ENCODE measurements at places on chromosomes 4 and X.

DNA sequence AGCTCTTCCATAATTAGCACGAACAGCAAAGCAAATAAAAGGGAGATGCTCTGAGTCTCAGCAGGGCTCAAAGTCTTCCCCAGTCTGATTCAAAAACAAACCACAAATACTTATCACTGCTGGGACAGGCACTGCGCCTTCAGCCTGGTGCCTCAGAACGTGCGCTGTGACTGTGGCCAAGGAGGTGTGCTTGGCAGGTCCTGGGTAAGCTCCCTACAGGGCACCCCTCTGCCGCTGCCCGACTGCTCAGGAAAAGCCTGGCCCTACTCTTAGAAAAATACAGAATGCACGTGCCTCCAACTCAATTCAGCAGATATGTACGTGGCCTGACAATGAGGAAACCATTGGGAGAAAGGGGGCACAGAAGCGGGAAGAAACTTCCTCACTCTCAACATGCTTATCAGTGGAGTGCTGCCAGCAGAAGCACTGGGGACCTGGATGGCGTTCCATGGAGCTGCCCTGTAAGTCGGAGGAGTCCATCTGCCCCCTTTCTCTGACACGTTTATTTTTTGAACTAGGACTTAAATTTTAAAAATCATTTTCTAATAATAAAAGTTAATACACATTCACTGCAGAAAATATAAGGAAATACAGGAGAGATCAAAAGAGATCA lies 86.8 kb downstream of the GATB start:
- no peak for DNase-seq

DNA sequence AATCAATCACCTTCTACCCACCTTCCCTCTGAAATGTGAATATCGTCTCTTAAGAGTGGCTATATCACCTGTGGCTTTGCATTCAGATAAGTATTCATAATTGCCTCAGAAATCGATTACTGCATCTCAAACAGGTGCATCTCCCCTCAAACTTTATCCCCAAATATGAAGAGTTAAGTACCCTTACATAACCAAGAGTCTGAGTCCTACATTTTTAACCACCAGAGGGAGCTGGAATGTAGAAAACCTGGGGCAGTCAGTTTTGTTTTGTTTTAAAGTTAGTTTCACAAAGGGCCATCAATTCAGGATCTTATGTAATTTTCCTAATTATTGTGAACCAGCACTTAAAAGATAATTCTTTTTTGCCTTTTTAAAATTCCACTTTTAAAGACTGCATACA lies 5.7 kb downstream of the TCEANC start:
- peak; percentile 17 for DNase-seq

GRCh38 chr4:6229095-6229494 lies 28.7 kb upstream of the JAKMIP1 start:
- no peak for DNase-seq

GRCh38 chr4:53476232-53477037 lies 99.0 kb downstream of the FIP1L1 start:
- no peak for DNase-seq

- no peak for DNase-seq
These were observed 115.9 kb downstream of the MAGEC2 start for GRCh38 chrX:142089193-142089592.

DNA sequence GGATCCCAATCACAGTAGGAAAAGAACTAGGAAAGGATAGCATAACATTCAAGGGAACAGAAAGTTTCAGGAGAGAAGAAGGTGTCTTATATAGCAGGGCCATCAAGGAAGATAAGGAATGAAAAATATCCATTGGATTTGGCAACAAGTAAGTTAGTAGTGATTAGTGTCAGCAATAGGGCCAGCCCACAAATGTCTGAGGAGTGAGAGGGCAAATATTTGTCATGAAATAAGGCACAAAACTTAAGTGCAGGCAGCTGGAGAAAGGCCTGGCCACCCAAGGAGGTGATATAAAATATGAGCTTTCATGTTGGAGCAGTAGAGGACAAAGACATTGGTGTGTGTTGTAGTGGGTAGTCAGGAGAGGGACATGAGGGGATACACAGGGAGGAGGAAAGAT lies 132.1 kb downstream of the COL4A6 start:
- no peak for DNase-seq

GRCh38 chrX:31374786-31375185 lies 302.9 kb upstream of the FTHL17 start:
- DNase-seq: no peak

- DNase-seq: no peak
These were observed 63.4 kb downstream of the CHRDL1 start for GRCh38 chrX:110732266-110732665.

- no peak for DNase-seq
These were observed 264.6 kb upstream of the RASGEF1B start for GRCh38 chr4:81736324-81736723.

GRCh38 chr4:27096142-27096824 lies 235.6 kb downstream of the STIM2 start:
- no peak for DNase-seq

DNA sequence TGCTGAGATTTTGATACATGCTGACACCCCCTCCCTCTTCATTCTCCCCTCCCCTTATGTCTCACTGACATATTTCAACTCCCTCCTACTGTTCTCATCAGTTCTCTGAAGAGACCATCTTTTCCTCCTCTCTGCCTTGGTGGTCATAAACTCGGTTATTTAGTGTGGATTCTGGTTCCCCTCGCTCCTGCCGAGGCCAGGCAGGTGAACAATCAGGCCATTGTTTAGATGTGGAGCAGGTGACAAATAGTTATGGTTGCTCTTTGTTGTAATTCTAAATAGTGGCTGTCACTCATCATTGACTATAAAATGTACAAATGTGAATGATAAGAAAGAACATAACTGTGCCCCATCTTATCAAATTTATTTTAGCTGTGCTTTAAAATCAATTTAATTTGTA lies 324.6 kb downstream of the BCOR start:
- no peak for DNase-seq

GRCh38 chr4:3533423-3533820 lies 1.2 kb upstream of the LRPAP1 start:
- no peak for DNase-seq

GRCh38 chr4:93771640-93772411 lies 56.7 kb upstream of the ATOH1 start:
- no peak for DNase-seq

DNA sequence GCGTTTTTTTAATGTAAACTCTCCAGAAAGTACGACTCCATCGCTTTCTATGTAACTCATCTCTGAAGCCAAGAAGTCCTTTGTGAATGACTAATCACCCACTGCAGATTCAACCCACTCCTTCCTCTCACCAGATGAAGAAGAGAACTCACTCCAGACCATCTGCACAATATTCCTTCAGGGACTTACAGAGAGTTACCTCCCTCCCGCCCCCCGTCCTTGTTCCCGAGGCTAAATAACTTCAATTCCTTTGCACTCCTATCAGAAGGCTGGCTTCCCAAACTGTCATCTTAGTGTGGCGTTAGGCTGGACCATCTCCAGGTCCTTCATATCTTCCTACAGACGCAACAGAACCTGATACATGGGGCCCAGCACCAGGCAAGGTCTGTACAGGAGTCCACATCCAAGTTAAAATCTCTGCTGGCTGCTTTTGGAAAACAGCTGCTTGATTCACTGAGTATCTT lies 82.4 kb downstream of the AFAP1 start:
- DNase-seq: no peak

DNA sequence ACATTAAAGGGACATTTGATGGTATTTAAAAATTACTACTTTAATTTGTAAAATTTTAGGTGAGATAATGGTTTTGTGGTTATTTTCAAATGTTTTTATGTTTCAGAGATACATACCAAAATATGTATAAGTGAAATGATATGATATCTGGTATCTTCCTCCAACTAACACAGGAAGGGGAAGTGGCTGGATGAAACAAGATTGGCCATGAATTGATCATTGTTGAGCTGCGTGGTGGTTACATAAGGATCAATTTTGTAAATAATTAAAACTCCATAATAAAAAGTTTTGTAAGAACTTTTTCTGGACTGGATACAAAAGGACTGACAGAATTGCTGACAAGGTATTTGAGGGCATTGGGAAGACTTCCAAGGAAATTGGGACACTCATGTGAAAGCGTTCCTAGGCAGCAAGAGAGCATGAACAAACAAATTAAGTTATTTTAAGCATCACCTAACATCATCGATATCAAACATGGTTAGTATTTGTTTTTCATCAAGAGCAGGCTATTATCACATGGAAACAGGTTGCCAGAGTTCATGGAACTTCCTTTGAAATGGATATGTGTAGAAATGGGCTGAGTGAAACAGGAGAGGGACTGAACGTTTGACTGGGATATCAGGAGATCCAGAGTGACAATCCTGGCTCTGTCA lies 4.4 kb upstream of the PGM2 start:
- DNase-seq: no peak

GRCh38 chr4:97670703-97671269 lies 472.5 kb downstream of the STPG2 start:
- DNase-seq: no peak

DNA sequence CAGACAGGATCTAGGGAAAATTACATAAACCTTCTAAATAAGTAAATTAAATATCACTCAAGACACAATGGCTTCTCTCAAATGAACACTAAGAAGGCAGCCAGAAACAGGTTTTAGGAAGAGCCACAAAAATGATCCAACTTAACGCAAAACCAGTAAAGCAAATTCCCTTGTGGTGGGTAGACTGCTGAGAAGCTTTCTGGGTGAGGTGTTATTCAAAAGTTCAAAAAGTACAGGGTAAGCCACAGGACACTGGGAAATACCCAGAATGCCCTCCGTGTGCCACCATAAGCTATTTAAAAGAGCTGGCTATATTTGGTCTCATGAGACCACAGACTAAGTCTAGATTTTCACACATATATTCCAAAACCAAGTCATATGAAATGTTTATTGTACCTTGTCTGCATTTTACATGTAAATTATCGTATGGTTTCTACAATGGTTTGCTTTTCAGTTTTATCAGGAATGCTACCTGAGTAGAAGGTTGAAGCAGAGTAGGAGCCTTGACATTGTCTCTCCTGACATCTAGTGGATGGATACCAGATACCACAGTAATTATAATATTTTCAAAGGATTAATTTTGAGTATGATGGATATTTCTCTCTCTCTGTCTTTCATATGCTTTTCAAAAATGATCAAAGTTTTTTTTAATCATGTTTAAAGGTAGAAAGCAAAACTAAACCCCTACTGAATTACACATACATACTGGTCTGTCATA lies 109.3 kb upstream of the KLHL13 start:
- no peak for DNase-seq

GRCh38 chr4:85861064-85861765 lies 386.3 kb downstream of the ARHGAP24 start:
- DNase-seq: no peak

DNA sequence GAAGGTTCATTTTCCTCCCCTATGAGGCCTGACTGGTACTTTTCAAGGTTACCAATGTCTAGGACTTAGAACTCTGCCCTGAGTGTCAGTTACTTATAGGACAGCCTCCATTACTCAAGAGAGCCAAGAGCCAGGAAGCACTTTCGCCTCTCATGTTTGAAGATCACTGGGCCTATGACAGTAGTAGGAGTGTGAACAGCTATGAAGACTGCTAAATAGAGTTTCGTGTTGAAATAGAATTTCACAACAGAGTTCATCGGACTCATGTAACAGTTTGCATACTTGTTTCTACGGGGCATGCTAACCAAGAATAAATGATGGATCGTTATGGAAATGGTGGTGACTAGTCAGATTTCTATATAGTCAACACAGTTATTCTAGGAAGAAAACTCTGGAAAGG lies 97.8 kb upstream of the GPC4 start:
- no peak for DNase-seq

DNA sequence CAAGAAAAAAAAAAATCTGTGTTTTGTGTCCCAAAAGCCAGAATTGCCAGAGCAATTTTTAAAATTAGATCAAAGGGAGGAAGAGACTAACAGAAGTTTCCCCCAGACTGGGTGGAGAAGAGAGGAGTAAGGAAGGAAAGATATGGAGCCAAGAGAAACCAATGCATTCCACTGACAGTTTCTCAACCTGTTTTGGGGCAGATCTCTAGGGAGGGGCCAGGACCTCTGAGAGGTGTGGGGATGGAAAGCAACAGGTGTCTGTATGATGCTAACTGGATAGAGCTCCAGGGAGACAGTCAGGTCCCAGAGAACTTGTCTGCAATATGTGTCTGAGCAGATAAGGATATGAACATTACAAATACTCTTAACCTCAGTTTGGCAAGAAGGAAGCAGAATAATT lies 22.7 kb upstream of the GAB1 start:
- no peak for DNase-seq

DNA sequence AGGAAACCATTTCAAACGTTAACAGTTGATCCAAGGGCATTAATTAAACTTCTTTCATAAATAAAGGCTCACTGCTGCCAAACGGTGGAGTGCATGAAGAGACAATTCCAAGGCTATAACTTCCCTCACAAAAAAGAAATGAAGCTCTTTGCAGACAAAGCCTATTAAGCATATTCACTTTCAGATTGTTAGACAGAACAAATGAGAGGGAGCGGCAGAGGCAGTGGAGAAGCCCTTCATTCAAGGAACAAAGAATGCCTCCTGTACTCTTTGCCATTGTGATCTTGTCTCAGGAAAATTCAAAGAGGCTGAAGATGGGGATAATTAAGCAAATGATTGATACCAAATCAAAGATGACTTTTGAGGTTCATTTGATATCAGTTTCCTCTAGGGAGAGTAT lies 370.5 kb upstream of the FAT1 start:
- DNase-seq: no peak

- no peak for DNase-seq
These were observed 15.0 kb upstream of the TRIM2 start for GRCh38 chr4:153189016-153189801.

GRCh38 chr4:53734584-53735353 lies 143.5 kb upstream of the LNX1 start:
- no peak for DNase-seq

DNA sequence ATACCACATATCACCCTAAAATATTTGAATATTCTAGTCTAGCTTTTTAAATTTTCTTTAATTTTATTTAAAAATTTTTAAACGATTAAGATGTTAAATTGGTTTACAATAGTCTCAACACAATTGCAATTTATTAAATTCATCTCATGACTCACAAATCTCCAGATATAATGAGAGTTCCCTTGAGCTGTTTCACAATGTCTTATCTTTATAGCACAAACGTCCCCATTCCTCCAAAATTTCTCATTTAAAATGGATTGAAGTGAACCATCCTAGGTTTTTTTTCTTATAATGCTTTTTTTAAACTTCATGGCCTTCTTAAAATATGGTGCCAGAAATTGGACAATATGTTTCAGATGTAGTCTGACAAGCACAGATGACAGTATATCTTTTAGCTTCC lies 204.4 kb downstream of the GABRB1 start:
- no peak for DNase-seq

GRCh38 chr4:142607976-142608375 lies 238.1 kb downstream of the INPP4B start:
- no peak for DNase-seq

- DNase-seq: no peak
These were observed 5.7 kb downstream of the C4orf54 start for GRCh38 chr4:99651811-99652485.
